ENCODE measurements at places on chromosomes 16 and 17.

DNA sequence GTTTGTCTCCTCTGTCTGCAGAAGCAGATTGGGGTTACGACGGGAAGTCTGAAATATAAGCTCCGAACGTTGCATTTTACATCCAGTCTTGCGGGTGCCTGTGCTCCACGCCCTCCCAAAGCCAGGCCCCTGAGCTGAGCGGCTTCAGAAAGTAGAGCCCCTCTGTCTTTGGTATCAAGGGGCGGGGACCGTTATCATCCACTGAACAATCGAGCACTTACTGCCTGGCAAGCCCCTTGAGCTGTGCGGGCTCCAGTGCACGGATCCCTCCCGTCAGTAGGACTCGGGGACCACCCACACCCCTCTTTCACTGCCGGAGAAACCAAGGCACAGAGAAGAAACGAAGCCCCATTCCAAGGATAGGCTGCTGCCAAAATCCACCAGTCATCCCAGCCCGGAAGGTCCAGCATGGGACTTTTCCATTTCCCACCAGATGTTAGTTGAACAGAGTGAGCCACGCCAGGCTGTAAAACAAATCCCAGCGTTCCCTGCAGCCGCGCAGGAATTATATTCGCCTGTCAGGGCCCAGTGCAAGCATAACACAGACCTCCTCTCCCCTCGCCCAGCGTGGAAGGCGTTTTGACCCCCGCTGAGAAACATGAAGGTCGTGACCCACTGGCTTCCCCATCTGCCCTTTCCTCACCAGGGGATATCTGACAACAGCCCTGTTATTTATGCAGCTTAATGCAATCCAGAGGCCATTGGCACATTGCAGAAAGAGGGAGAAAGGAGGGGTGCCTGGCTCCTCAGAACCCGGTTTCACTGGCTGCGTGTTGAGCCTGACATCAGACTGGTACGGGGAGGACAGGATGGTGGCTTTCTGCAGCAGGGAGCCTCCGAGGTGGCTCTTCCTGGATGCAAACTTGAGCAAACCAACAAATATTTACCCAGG is 212.2 kb upstream of the FOXF1 start:
- DNase-seq = no peak

GRCh38 chr17:41648411-41649195 is 24.2 kb upstream of the KRT17 start:
- DNase-seq = no peak

DNA sequence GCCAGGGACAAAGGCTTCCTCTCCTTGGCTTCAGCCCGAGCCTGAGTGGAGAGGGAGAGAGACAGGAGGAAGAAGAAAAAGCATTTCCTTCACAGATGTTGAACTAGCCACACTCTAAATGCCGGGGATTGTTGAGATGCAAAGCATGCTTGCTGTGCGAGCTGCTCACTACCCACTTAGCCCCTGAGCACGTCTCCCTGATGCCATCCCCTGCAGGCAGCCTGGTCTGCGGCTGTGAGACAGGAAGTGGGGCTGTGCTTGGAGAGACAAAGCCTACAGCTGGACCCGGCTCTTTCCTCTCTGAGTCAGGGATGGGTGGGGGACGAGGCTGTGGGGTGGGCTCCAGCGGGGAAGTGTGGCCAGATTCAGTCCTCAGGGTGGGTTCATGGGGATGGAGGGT is 13.7 kb downstream of the WNT9B start:
- no peak for DNase-seq

DNA sequence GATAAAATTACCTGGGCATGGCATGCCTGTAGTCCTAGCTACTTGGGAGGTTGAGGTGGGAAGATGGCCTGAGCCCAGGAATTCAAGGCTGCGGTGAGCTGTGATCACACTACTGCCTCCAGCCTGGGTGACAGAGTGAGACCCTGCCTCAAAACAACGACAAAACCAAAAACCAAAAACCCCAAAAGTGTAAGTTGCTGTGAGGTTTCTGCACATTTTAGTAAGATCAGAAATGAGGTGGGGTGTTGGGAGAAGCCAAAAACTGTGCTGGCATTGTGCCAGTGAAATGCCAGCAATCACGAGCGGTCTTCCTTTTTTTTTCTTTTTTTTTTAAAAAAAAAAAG is 114.6 kb downstream of the PITPNC1 start:
- DNase-seq = no peak

DNA sequence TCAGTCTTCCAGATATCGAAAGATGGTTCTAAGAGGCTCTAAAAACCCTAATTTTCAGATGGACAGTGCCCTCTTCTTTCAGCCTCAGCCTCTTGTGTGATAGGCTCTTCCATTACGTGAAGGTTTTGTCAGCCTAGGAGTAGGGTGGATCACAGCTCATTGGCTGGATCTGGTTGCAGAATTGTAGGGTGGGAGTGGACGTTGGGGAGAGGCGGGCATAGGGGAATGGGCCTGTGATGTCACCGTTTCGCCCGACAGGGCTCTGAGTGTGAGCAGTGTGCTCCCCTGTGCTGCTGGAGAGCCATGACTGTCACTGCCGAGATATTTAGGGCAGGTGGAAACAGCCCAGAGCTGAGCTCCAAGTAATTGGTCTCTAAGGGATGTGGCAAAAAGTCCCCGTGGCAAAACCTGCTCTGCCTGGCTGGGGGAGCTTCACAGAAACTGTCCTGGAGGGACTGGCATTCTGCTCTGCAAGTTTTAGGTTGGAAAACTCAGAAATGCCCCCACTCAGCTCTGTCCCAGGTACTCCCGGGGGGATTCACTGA is 6.2 kb upstream of the WFIKKN1 start:
- no peak for DNase-seq

GRCh38 chr16:24609740-24610415 is 70.5 kb downstream of the RBBP6 start:
- no peak for DNase-seq

DNA sequence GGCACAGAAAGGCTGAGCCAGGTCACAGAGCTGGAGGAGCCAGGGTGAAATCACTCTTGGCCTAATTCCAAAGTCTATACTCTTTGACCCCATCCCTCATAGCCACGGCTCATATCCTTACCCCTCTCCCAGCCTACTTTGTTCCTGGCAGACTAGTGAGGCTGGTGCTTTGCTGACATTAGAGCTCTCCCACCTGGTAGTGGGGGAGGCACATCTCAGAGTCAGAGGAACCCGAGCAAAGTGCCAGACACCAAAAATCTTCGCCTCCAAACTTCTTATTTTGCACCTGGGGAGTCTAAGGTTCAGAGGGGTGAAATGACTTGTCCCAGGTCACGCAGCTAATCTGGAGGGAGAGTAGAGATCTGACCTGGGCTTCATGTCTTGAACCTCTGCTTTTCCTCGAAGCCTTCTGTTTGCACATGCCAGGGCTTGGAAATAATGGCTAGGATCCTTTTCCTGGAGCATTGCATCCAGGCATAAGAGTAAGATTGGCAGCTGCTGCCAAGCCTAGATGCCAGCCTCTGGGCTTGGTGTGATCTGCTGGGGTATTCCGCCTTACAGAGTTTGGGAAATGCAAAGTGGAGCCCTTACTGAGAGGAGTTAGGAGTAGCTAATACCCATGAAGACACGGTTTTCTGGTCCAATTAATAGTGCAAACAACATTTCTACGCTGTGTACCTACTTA is 126.9 kb downstream of the SPACA3 start:
- no peak for DNase-seq

DNA sequence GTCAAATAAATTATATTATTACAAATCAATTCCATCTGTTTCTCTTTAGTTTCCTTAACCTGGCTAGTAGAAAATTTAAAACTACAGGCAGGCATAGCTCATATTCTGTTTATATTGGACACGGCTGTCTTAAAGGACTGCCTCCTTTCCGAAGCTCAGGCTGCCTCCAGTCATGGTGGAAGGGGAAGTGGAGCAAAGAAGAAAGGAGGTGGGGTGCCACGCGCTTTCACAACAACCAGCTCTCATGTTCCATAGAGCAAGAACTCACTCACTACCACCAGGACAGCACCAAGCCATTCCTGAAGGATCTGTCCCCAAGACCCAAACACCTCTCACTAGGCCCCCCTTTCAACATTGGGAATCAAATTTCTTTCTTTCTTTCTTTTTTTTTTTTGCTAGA is 149.3 kb upstream of the KCNJ18 start:
- DNase-seq = no peak

DNA sequence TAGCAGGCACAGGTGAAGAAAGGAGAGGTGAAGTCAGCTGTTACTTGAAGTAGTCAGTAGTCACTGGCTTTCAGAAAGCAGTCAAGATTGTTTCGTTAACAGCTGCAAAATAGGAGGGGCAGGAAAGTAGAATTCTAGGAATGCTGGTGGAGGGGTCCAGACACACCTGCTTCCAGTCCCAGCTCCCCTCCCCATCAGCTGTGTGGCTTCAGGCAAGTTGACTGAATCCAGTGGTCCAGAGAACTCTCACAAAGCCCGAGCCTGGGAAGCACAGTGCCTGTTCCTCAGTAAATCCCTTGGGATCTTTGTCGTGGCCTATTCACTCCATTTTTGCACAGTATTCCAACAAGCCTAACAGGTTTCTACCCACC is 4.6 kb upstream of the SOCS1 start:
- no peak for DNase-seq

- no peak for DNase-seq
These were observed 915.0 kb downstream of the CDH11 start for GRCh38 chr16:64206862-64207261.

DNA sequence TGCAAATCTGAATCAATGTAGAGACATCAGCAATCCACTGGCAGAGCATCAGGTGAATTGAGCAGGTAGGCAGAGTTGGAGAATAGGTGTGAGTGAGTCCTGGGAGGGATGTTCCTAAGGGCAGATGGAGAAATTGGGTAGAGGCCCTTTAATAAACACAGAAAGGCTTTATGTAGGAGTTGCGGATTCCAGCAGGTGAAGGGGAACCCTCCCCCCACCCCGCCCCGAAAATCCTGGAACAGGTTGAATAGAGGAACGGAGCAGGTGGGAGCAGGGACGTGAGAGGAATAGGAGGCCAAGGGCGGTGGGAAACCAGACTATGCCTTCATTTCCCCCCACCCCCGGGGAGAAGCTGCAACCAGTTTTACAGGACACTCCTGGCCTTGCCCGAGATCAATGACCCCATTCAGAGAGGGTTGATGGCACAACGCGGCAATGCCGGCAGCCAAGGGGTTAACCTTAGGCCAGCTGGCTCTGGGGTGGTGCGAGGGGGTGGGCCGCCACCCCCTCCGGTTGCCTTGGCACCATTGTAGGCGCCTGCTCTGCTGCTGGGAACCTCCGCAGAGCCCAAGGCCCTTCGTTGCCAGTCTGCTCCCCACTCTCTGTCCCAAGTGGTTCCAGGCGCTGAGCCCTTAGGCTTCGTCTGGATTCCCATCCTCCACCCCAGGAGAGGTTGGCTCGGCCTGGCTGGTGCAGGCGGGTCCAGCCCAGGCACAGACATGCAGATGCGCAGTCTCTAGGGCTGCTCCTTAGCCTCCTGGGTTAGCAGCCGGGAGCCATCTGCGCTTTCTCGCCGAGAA is 814 bp upstream of the RUNDC3A start:
- DNase-seq = no peak

- no peak for DNase-seq
These were observed at the start of gene CHD3 for GRCh38 chr17:7888184-7888920. TSS of gene CHD3 (plus strand) at chr17:7888789. CDS start at chr17:7889001, 212 bp downstream.

GRCh38 chr17:55186937-55187770 is 77.6 kb upstream of the HLF start:
- DNase-seq = no peak

GRCh38 chr16:9344508-9344907 is 253.1 kb downstream of the HAPSTR1 start:
- no peak for DNase-seq

- no peak for DNase-seq
These were observed 201.1 kb upstream of the MAF start for GRCh38 chr16:79801646-79802045.

- no peak for DNase-seq
These were observed 1.1 kb upstream of the LLGL2 start for GRCh38 chr17:75524269-75524969.

DNA sequence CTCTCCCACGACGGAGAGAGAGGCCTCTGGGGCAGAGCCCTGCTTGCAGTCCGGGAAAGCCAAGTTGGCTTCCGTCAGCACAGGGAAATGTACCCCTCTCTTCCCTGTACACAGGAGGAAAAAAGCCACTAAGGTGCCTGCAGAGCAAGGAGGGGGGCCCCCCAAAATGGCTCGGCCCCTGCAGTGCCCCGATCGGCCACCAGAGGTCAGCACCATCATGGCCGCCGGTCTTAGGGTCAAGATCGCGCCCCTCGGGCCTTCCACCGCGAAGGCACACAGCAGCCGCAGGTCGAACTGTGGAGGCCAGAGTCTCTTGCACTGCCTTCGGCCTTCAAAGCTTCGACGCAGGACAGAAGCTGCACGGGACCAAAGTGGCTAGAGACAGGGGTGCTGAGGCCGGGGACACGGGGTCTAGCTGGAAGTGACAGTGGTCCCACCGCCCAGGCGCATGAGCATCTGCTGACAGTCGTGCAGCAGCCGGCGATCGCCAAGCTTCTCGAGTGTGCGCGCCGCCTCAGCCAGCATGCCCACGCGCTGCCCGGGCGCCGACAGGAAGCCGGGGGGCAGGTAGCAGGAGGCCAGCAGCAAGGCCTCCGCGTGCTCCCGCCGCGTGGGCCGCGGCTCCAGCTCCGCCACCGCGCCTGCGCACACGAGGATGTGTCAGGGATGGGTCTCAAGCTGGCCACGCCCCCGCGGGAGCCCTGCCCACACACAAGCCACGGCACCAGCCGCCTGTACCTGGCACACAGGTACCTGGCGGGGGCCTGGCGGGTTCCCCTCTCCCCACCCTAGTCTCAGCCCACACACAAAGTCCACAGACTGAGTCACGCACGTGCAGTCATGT is 24.4 kb downstream of the SREBF1 start:
- DNase-seq = no peak

- no peak for DNase-seq
These were observed 3.2 kb downstream of the ANKRD13B start for GRCh38 chr17:29595943-29596774.
